CD4-positive, alpha-beta T cell treated with Interleukin-17A for 1 hour (primary cell): ENCODE measurements at places on chromosomes 11 and 22.

- DNase-seq: no peak
Measured at GRCh38 chr22:50672041-50672440, 582 bp upstream of the SHANK3 start.

GRCh38 chr22:46017166-46017565 lies 40.2 kb upstream of the WNT7B start:
- DNase-seq: no peak

GRCh38 chr22:19046287-19046686 lies 75.9 kb downstream of the DGCR2 start:
- DNase-seq: no peak

DNA sequence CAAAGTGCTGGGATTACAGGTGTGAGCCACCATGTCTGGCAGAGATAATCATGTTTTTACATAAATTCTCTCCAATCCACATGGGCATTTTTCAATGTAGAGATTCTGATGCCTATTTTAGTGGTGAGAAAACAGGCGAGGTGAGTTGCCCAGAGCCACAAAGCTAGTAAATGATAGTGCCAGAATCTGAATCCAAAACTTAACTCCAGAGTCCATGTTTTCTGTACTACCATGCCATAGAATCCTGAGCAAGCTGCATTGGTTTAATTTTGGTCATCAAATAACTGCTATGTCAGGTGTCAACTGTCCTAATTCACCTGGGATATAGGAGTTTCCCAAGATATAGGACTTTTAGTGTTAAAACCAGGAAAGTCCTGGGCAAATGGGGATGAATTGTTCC lies 13.6 kb downstream of the NEFH start:
- DNase-seq: no peak

DNA sequence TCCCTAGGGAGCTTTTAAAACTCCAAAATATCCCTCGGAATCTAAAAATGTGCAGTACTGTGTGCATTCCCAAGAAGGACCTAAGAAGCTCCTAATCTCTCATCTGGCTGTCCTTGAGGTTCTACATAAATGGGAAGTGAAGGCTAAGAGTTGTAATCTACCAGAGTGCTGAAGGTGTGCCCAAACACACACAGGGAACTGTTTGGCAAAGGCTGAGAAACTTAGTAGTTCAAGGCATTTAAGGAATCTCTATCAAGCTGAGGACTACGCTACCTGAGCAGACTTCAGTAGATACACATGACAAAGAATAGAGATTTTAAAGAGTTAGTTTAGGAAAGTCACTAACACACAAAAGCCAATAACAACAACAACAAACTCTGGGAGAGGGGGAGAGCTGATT lies 71.1 kb downstream of the TTC28 start:
- DNase-seq: no peak

DNA sequence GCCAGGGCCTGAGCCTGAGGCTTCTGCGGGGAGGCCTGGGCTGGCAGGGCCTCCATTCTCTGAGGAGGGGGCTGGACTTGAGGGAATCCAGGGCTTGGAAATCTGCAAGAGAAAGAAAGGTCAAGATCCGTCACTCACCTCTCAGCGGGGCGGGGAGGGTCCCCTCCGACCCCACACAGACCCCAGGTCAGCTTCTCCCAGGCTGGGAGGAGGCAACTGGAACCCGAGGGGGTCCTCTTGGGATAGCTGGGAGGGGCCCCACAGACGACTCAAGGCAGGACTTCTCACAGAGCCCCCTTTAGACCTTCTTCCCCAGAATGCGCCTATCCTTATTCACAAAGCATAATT lies 11.0 kb downstream of the TNKS1BP1 start:
- DNase-seq: no peak
